ENCODE measurements at places on chromosomes 3 and 15. TPM values are rescaled to one million over a fixed set of nuclear protein-coding genes. Genes with fewer than 3 reads are reported as not detected.

DNA sequence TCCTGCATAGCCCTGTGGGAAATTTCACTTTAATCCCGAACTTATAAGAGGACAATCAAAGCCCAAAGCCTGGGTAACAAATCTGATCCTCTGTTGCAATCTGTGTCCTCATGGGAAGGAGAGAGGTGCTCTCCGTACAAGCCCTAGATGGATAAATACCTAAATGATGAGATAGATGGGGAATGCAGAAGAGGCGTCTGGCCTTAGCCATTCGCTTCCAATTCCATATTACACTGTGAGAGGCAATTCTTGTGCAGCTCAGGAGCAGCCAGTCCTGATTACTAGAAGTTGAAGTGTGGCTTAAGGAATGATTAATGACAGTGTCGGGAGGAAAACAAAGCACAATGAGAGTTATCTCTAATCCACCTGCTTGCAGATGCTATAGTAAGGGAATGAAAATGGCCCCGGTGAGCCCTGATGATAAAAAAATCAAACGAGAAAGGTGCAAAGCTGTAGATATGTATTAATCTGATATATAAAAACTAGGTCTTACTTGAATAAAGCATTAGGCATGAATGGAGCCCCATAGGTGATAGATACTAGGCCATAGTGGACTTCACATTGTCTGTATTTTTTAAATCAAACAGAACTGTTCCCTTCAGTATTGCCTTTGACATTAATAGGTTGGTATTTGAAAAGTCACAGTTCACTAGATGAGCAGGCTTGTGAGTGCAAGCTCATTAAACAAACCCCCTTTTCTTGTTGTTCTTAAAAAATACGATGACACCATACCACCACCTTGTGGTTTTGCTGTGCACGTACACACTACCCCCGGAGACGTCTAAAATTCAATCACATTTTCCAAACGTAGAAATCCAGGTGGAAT is 54.2 kb upstream of the TMCO5A start:
- no peaks in the 10 kb centered on the region for H3K4me1 ChIP-seq
- no peak for DNase-seq
- no peak overlapping the region for H3K27ac ChIP-seq
- no peak overlapping the region for H3K4me3 ChIP-seq
- no peaks in the 10 kb centered on the region for H3K36me3 ChIP-seq
- H3K27me3 ChIP-seq: no peaks in the 10 kb centered on the region

Gene TRPM1
- not detected for total RNA-seq

Gene NANOGP8
- not detected for total RNA-seq

DNA sequence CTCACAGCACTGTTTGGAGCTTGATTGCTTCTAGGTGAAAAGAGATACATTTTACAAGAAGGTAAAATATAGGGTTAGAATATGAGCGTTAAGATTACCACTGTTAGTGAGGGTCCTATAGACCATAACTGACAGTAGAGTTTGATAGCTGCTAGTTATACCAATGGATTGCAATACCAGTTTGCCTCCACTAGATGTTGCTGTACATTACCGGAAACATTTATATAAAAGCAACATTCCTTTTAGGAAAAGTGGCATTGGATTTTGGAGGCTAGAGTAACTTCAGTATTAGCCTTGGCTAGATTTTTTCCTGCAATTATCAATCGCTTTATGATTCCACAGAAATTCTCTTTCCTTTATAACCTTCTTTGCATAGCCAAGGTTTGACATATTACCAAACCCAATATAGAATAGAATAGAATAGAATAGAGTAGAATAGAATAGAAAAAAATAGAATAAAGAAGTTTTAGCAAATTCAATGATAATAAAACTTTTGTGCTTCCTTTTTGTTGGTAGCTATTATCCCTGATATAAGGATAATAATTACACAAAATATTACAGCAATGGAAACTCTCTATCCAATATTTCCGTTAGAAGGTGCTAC is 1093.6 kb upstream of the ALCAM start:
- no peaks in the 10 kb centered on the region for H3K27me3 ChIP-seq
- H3K4me3 ChIP-seq: no peak overlapping the region
- DNase-seq: no peak
- no peak overlapping the region for H3K27ac ChIP-seq
- no peaks in the 10 kb centered on the region for H3K36me3 ChIP-seq

DNA sequence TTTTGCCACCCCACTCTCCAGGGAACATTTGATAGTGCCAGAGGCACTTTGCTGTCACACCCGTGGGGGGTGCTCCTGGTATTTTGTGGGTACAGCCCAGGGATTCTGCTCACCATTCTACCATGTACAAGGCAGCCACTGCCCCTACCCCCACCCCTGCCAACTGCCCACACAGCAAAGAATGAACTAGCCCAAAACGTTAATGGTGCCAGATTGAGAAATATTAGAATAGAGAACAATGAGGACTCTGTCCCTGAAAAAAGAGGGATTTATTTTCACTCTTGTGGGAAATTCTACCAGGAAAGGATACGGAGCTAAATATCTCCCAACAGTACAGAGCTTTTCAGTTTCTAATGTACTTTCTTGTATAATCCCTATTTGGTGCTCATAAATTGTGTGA is 154.5 kb upstream of the SUCLG2 start:
- no peaks in the 10 kb centered on the region for H3K27me3 ChIP-seq
- H3K4me1 ChIP-seq: no peaks in the 10 kb centered on the region
- H3K36me3 ChIP-seq: no peaks in the 10 kb centered on the region
- DNase-seq: no peak

DNA sequence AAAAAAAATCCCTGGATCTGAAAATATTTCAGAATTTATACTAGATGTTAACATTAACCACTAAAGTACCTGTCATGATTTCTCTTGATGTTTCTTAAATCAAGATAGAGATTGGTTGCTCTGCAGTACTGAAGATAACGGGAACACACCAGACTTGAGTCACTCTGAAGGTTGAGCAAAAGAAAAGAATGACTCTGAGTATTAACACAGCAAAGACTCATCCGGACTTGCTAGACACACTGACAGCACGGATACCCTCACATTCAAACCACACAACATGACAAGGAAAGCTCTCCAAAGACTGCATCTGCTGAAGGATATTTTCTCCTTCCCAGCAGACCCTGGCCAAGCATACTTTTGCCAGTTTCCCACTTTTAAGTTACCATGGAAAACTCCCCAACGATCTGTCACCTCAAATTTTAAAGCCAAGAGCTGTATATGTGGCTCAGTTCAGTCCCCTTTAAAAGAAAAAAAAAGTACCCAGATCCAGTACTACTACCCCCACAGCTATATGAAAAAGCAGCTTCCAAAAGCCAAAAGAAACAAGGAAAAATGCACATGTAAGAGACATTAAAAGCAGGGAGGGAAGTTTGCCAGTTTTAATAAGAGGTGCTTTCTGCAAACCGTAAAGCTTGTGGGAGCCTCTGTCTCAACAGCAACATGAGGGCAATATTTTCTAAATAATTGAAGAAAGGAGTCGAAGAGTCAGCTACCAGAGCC is 8.3 kb downstream of the EOGT start:
- no peaks in the 10 kb centered on the region for H3K4me1 ChIP-seq
- no peak overlapping the region for H3K27ac ChIP-seq
- no peak overlapping the region for H3K4me3 ChIP-seq
- H3K27me3 ChIP-seq: no peaks in the 10 kb centered on the region

GRCh38 chr15:68315495-68316031 is 38.0 kb downstream of the FEM1B start:
- H3K27me3 ChIP-seq: no peaks in the 10 kb centered on the region
- no peak overlapping the region for H3K4me3 ChIP-seq
- H3K36me3 ChIP-seq: no peaks in the 10 kb centered on the region
- DNase-seq: no peak
- H3K4me1 ChIP-seq: no peaks in the 10 kb centered on the region

GRCh38 chr3:24496529-24497482 is 2.2 kb upstream of the THRB start:
- no peak overlapping the region for H3K27ac ChIP-seq
- DNase-seq: no peak
- H3K4me1 ChIP-seq: no peaks in the 10 kb centered on the region
- peaks cover 8% of the 10 kb centered on the region for H3K27me3 ChIP-seq
- no peaks in the 10 kb centered on the region for H3K36me3 ChIP-seq

GRCh38 chr3:38726751-38727150 is 77.3 kb upstream of the SCN5A start:
- H3K27me3 ChIP-seq: no peaks in the 10 kb centered on the region
- no peak for DNase-seq
- H3K36me3 ChIP-seq: no peaks in the 10 kb centered on the region
- H3K27ac ChIP-seq: no peak overlapping the region

GRCh38 chr3:72722930-72723726 is 125.1 kb downstream of the SHQ1 start:
- H3K27me3 ChIP-seq: peaks cover 4% of the 10 kb centered on the region
- no peak overlapping the region for H3K4me3 ChIP-seq
- no peak for DNase-seq
- no peaks in the 10 kb centered on the region for H3K36me3 ChIP-seq

GRCh38 chr3:31210068-31210645 is 315.7 kb upstream of the GADL1 start:
- H3K27me3 ChIP-seq: no peaks in the 10 kb centered on the region
- H3K27ac ChIP-seq: no peak overlapping the region
- peaks cover 23% of the 10 kb centered on the region for H3K4me1 ChIP-seq

Gene PPP1R14D
- not detected for total RNA-seq

DNA sequence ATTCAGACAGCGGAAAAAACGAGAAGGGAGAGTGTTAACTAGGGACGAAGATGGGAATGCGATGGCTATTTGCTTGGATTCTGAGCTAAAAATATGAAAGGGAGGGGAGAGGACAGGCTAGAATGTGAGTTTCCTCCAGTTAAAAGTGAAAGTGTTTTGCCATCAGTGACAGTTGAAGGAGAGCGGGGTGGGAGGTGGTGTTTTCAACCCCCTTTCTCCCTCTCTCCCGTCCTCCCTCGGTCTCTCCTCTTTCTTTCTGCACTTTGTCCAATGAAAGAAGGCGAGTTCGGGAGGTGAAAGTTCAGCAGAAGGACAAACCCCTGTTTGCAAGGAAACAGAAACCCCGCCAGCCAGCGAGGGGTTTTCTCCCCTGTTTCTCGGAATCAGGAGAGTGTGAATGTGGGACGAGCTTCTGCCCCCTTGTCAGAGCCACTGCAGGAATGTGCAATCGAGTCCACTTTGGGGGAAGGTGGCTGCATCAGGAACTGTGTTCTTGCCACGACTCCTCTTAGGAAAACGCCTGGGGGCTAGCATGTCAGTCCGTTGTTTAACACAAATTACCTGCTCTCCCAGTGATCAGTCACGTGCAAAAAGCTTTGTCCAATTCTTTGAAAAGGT is 975 bp upstream of the FOXP1 start:
- peak overlapping the region; percentile 81 for H3K4me3 ChIP-seq
- H3K4me1 ChIP-seq: peaks cover 5% of the 10 kb centered on the region
- no peaks in the 10 kb centered on the region for H3K36me3 ChIP-seq
- H3K27ac ChIP-seq: peak overlapping the region; percentile 70

DNA sequence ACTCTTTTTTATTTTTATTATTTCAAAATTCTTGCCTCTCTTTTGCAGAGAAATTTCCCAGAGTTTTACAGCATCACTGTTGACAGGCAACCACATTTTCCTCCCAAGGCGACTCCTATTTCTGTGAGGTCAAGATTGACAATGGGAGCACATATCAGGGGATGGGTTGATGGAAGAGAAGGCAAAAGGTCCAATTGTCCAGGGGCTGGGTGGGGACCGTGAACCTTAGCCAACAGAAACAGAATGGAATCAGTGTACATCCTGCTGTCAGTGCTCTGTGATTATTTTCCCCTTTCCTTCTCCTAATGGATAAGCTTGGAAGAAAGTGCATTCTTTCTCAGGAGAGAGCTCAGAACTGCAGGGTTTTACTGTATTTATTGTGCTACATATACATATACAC is 42.4 kb downstream of the CNTN6 start:
- no peak overlapping the region for H3K27ac ChIP-seq
- H3K27me3 ChIP-seq: no peaks in the 10 kb centered on the region
- H3K4me3 ChIP-seq: no peak overlapping the region
- H3K4me1 ChIP-seq: no peaks in the 10 kb centered on the region
- no peaks in the 10 kb centered on the region for H3K36me3 ChIP-seq

- H3K27ac ChIP-seq: no peak overlapping the region
- H3K4me3 ChIP-seq: no peak overlapping the region
- no peaks in the 10 kb centered on the region for H3K27me3 ChIP-seq
- no peak for DNase-seq
Observed at GRCh38 chr3:45443459-45443858, 55.1 kb downstream of the LARS2 start.

Gene EPHB1
- 0.28 TPM for total RNA-seq

Gene OIP5
- total RNA-seq: not detected

DNA sequence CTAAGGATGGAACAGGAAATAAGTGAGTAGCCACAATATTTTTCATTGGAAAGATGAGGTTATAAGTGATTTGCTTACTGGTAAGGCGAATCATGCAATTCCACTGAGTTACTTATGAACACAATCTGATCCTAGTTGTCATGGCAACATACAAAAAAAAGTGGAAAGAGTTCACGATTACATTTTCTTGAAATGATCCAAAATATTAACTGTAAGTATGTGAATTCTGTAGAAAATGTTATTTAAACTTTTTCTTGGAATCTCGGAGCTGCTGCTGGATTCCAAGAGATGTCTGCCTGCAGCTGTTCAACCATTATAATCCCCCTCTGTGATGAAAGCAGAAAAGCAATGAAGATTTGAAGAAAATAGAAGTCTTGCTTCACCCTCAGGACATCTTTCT is 120.5 kb downstream of the KBTBD8 start:
- DNase-seq: no peak
- no peak overlapping the region for H3K27ac ChIP-seq
- no peaks in the 10 kb centered on the region for H3K4me1 ChIP-seq
- no peaks in the 10 kb centered on the region for H3K36me3 ChIP-seq

- no peaks in the 10 kb centered on the region for H3K4me1 ChIP-seq
- DNase-seq: no peak
- no peak overlapping the region for H3K4me3 ChIP-seq
- H3K27me3 ChIP-seq: no peaks in the 10 kb centered on the region
- H3K36me3 ChIP-seq: no peaks in the 10 kb centered on the region
Observed at GRCh38 chr3:178434206-178434805, 101.9 kb upstream of the KCNMB2 start.

Gene GOLGA6B
- total RNA-seq: 0.47 TPM

DNA sequence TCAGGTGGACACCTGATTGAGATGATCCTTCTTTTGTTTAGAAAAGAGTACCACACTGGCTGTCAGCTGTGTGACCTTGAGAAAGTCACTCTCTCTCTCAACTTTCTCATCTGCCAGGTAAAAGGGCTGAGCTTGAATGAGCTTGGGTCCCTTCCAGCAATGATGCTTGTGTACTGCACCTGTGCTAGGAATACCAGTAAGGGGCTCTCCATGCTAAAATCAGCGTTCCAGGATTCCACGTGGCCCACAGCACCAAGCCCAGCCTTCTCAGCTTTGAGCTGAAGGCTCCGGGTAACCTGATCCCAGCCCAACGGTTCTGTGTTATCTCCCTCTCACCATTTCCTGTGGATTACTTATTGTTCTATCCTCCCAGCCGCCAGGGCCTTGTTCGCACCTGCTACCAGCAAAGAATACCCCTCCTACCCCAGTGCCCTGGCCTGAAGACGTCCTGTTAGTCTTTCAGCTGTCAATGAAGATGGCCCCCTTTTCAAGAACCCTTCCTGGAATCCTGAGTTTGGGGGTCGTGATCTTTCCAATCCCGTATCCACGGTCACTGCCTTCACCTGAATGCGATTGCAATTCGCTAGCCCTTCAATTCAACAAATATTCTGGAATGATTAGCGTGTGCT is 54.2 kb upstream of the CGNL1 start:
- no peak overlapping the region for H3K4me3 ChIP-seq
- H3K36me3 ChIP-seq: no peaks in the 10 kb centered on the region
- H3K4me1 ChIP-seq: no peaks in the 10 kb centered on the region
- H3K27ac ChIP-seq: no peak overlapping the region
- no peaks in the 10 kb centered on the region for H3K27me3 ChIP-seq

Gene BNIP2
- total RNA-seq: 72.3 TPM

Gene FAM240A
- not detected for total RNA-seq

- H3K27ac ChIP-seq: no peak overlapping the region
- H3K4me1 ChIP-seq: no peaks in the 10 kb centered on the region
- peaks cover 22% of the 10 kb centered on the region for H3K27me3 ChIP-seq
- H3K4me3 ChIP-seq: no peak overlapping the region
Observed at GRCh38 chr3:9619180-9619579, 30.1 kb upstream of the MTMR14 start.

All from T-cell (primary cell).